NCI-H2029 (cell line): ENCODE measurements at places on chromosomes 16 and 17.

GRCh38 chr16:600781-601180 lies 10.9 kb downstream of the RAB40C start:
- no peak for DNase-seq

- no peak for DNase-seq
Measured at GRCh38 chr16:57566436-57566835, 24.0 kb downstream of the ADGRG5 start.

DNA sequence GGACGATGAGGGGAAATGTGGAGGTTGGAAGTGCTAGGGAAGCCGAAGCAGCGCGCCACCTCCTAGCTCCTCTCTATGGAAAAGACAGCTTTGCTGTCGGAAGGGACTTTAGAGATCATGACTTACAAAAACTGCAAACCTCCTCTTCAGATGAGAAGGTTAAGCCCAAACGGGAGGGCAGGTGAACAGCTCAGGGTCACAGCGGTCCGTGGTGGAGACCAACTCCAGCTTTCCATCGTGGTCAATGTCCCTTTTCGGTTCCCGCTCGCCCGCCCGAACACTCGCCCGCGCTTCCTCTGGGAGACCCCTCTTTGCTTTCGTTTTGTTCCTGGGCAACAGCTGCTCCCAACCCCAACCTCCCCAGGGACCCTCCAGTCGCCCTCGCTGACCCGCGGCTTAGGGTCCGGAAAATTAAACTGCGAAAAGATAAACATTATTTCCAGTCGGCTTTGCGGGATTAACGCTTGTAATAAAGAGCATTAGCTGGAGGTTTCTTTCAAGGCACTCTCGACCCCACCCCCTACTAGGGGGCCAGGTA lies 7.7 kb downstream of the IRX6 start:
- DNase-seq, result no peak

DNA sequence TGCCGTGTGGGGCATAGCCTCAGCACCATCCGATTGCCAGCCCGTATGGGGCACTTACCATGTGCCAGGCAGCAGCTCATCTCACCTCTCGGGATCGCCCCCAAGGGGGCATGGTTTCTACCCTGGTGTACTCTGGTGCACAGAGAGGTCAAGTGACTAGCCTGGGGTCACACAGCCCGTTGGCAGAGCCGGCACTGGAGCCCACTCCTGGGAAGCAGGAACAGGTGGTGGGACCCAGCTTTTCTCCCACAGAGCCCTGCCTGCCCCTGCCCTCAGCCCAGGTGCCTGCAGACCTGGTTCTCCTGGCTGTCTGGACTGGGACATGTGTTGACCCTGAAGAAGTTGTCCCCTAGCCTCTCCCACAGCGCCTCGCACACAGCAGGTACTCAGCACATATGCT lies 141.8 kb upstream of the CIBAR2 start:
- no peak for DNase-seq

DNA sequence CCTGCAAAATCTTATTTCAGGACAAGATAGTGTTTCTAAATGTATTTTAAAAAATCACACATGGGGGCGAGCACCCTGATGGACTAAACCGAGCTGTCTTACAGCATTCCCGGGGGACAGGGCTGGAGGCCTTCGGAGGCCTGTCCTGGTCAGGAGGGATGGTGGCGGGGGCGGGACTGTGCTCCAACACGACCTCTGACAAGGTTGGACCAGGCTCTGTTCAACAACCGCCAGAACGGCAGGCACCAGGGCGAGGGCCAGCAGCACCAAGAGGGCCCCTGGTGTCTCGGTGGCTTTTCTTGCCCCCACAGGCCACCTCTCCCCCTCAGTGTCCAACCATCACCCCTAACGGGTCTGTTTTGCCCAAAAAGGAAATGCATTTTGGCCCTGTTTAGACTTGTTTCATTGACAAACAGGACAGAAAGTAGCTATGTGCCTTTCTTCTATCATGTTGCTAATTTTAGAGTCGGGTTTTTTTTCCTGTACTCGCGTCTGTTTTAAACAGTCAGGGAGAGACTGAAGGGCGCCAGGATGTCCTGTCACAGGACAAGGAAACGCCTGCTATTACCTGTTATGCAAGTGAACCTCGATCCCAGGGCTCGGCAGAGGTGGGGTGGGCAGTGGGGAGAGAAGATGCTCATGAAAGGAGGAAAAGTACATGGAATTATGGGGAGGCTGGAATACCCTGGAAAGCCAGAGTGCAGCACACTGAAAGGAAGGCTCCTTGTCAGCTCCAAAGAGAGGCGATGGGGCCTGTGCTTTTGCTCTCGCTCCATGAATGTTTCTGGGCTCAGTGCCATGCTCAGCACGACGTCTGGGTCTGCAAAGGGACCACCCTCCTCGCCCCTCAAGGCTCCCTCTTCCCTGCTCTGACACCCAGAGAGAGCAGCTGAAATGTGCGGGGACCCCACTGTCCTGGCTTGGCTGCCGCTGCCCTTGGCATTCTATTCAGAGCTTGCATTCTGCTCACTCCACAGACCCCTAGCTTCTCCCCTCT lies 11.9 kb downstream of the TMEM204 start:
- DNase-seq, result no peak

GRCh38 chr16:54191592-54191991 lies 95.0 kb downstream of the IRX3 start:
- no peak for DNase-seq

GRCh38 chr16:55663225-55663624 lies 7.4 kb downstream of the SLC6A2 start:
- no peak for DNase-seq

DNA sequence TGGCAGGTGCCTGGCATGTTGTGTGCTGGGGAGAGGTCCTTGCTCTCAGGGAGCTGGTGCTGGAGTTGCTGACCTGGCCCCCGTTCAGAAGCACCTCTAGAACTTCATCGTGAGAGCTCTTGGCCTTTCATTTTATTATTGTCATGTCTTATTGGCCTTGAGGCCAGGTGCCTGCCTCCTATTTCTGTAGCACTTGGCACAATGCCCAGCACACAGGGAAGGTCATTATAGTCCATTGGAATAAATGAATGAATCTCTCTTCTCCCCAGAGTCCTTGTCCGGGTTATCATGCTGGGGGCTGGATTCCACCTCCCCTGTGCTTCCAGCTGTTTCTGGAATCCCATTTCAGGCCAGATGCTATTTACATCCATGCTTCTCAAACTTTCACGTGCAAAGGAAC lies 169.2 kb downstream of the HAPSTR1 start:
- DNase-seq, result peak; percentile 93

- no peak for DNase-seq
Measured at GRCh38 chr17:16872351-16873173, 99.4 kb downstream of the TNFRSF13B start.

- peak; percentile 39 for DNase-seq
Measured at GRCh38 chr16:83797013-83797412, 10.8 kb upstream of the HSBP1 start.

DNA sequence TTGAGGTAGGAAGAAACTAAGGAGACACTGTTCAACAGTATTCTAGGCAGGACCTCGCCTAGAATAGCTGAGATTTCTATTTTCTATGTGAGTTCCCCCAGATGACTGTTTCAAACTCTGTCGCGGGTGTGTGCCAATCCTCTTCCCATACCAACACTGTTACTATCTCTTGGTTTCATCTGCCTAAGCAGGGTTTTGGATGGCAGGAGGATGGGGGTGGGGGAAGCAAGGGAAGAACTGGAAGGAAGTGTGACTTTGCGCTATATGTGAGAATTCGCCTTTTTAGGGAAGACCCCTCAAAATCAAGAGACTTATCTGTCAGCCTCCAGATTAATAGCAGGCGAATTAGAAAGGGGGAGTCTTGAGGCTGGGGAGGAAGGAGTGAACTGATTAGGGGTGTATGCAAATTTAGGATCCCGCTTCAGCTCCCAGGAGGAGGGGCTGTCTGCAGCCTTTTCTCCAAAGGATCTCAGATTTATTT lies 521 bp upstream of the G6PC3 start:
- DNase-seq, result no peak

DNA sequence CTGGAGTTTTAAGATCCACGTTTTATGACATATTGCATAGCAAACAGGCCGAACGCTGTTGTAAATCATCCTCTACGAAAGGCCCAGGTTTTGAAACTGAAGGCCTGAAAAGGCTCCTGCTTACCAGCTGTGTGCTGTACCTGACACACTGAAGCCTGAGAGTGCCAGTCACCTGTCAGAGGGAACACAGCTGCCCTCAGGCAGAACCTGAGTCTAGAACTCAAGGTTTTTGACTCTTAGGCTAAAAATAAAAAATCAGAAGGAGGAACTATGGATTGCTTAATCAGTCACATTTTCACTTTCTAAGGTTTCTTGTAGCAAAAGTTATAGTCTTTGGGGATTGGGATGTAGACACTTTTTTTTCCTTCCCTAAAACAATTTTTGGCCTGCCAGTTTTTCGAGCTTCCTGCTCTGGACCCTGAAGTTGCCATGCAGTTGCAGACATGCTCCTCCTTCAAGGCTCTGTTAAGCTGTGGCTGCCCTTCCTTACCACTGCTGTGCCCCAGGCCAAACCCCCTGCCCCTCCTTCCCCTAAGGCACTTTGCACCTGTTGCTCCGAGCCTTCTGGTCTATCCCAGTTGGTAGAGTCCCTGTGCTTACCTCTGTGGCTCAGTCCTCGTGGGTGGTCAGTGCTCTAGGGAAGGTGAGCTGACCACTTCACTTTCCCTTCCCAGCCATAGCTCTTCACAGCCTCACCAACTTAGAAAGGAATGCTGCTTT lies 56.6 kb downstream of the TENT4B start:
- no peak for DNase-seq

DNA sequence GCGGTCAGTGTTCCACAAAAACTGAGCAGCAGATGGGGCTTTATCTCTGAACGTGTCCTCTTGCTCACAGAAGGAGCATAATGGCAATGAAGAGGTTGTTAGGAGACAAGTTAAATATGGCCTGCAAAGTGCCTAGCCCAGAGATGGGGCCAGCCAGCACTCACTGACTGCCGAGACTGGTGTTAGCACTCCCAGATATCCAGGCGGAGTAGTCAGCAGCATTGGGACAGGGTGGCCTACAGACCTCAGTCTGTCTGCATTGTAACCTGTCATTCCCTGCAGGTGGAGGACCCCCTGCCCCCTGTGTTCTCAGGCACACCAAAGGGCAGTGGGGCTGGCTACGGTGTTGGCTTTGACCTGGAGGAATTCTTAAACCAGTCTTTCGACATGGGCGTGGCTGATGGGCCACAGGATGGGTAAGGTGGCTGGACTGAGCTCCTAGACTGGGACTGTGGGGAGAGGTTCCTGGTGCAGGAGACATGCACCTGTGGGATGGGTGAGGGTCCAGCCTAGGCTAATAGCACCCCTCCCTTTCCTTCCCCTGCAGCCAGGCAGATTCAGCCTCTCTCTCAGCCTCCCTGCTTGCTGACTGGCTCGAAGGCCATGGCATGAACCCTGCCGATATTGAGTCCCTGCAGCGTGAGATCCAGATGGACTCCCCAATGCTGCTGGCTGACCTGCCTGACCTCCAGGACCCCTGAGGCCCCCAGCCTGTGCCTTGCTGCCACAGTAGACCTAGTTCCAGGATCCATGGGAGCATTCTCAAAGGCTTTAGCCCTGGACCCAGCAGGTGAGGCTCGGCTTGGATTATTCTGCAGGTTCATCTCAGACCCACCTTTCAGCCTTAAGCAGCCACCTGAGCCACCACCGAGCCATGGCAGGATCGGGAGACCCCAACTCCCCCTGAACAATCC lies 4.2 kb downstream of the MFAP4 start:
- DNase-seq, result no peak

DNA sequence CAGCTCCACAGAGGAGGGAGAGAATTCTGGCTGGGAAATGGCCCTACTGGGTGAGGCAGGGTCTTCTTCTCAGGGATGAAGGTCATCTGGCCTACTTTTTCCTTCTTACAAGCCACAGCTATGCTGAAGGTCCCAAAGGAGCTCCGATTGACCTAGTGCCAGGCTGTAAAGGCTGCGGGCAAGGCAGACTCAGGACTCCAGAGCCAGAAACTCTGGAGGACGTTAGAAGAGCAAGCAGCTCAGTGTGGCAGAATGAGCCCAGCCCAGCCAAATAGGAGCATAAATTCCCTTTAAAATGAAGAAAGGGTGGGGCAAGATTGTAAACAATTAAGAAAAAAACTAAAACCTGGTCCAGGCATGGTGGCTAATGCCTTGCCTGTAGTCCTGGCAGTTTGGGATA lies 20.1 kb upstream of the CNOT1 start:
- no peak for DNase-seq

DNA sequence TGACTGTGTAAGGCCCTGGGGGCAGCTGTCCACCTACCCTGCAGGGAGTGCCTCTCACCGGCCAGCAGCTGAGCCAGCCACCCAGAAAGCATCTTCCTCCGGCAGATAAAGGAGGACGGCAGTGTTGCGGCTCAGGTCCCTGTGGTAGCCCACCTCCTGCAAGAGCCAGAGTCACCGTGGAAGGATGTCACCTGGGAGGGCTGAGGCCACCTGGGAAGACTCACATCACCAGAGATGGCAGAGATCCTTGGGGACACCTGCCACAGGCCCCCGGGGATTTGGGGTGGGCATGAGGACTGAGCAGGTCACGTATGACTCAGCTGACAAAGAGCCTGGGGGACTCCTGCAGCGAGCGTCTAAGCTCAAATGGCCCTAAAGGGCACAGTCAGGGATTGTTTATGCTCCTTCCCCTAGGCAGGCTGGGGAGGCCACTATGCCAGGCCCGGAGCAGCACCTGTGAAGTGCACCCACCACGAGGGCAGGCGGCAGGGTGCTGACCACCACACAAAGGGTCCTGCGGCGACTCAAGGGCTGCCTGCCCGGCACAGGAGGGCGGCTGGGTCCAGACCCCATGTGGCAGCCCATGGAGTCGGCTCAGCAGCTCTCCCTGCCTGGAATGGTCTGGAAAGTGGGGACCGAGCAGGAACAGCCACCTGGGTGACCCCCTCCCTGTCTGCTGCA lies 44.1 kb downstream of the TNFRSF13B start:
- DNase-seq, result no peak

- no peak for DNase-seq
Measured at GRCh38 chr17:73882590-73882989, 238.3 kb upstream of the SDK2 start.

DNA sequence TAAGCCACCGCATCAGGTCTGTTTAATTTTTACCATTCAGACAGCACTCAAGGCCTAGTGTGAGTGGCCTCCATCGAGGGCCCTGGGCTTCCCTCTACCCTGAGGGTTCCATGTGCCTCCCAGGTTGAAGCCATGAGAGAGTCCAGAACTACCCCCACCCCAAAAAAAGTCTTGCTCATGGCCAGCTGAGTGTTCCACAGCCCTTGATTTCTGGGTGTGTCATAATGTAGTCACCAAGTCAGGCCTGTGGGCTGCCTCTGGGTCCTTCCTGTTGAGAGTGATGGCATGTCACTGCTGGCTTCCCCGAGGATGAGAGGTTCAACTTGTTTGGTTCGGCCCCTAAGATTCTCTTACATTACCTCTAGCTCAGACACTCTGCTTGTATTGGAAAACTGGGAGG lies 100.6 kb downstream of the PITPNC1 start:
- no peak for DNase-seq

- DNase-seq, result no peak
Measured at GRCh38 chr17:21301593-21302550, 17.4 kb downstream of the MAP2K3 start.

- DNase-seq, result no peak
Measured at GRCh38 chr16:48503779-48504178, 106.2 kb downstream of the N4BP1 start.
